Effector memory CD4-positive, alpha-beta T cell (primary cell): ENCODE measurements at places on chromosomes 3 and 15.

GRCh38 chr3:107062787-107063186, 314.5 kb upstream of the CCDC54 start:
- no peaks in the 10 kb centered on the region for H3K4me1 ChIP-seq
- no peaks in the 10 kb centered on the region for H3K27me3 ChIP-seq
- no peak overlapping the region for H3K4me3 ChIP-seq

DNA sequence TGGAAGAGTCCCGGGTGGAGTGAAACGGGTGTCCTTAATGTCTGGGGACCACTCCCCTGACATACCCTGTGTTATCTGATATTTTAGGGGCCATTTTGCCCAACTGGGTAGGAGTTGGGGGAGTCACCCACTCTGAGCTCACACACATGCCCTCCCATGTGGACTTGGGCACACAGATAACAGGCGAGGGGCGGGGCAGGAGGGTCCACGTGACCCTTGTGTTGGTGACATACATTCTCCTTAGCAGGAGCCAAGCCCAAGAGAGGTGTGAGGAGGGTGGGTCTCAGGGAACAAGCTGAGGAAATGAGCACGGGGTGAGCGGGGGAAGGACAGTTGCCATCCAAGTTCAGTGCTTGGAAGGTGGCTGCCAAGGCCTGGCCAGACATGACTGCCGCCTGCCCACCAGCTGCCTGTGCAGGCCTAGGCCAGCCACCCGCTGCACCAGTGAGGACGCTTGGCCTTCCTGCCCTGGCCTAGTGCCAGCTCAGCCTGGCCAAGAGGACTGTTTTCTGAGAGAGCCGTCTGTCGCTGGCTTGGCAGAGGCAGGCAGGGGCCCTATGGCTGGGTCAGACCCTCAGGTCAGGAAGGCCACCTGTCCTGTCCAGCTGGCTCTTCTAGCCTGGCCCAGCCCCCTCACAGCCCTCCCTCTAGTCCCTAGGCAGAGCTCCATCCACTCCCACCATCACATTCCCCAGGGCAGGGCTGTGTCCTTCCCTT, 31.3 kb upstream of the TMEM115 start:
- H3K4me3 ChIP-seq = no peak overlapping the region
- no peak for DNase-seq
- no peaks in the 10 kb centered on the region for H3K27me3 ChIP-seq

DNA sequence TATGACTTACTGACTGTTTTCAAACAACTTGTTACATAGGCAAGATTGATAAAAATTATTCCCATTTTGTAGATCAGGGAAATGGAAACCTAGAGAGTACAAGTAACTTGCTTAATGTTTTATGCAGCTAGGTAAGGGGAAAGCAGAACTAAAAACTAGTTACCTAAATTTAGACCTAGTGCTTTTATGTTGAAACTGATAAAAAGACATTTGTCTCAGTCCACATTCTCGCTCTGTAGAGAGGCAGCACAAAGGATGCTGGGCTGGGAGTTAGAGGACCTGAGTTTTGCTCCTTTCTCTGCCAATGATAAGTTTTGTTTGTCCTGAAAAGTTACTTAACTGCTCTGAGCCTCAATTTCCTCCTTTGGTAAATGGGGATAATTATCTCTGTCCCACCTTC, 17.4 kb downstream of the TIMP4 start:
- H3K27ac ChIP-seq = no peak overlapping the region
- no peaks in the 10 kb centered on the region for H3K4me1 ChIP-seq
- no peaks in the 10 kb centered on the region for H3K36me3 ChIP-seq

DNA sequence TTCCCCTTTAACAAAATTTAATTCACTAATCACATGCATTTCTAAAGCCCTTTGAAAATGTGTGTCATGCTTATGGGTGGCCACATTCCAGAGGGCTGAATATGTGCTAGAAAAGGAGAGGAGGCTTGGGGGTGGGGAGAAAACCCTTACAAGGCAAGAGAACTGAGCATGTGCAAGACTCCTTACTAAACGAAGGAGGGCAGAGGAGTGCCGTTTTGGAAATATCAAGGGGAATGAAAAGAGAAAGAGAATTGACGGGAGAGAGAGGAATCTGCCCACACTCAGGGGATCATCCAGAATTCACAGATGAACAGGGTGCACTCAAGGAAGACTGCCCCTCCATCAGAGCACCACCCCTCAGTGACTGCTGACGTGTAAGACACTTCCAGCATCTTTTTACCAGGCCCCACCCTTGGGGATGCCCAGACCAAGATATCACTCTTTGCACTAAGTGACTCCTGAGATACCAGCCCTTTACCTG, 37.9 kb upstream of the TSC22D2 start:
- no peaks in the 10 kb centered on the region for H3K27me3 ChIP-seq
- no peak overlapping the region for H3K27ac ChIP-seq
- no peaks in the 10 kb centered on the region for H3K36me3 ChIP-seq
- H3K4me1 ChIP-seq = no peaks in the 10 kb centered on the region
